ENCODE measurements at places on chromosomes 11 and 22. TPM values are rescaled to one million over a fixed set of nuclear protein-coding genes. Genes with fewer than 3 reads are reported as not detected.

Gene MYRF
- total RNA-seq = 12.9 TPM

Gene ZNF408
- 16.9 TPM for total RNA-seq

DNA sequence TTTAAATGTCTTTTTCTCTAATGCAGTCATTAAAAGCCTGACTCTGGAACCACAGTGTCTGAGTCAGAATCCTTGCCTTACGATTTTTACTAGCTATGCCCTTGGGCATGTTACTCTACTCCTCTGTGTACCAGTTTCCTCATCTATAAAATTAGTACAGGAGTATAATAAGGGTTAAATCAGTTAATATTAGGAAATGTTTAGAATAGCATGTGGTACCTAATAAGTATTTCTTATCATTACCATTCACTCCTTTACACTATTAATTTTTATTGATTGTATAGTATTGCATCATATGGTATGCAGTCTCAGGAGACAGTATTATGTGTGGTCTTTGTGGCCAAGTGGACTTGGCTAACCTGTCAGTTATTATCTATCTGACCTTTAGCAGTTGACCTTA, 68.2 kb downstream of the METTL15 start:
- H3K4me3 ChIP-seq = no peak overlapping the region
- no peak for DNase-seq
- H3K27ac ChIP-seq = no peak overlapping the region
- no peaks in the 10 kb centered on the region for H3K27me3 ChIP-seq
- H3K36me3 ChIP-seq = peaks cover 13% of the 10 kb centered on the region

GRCh38 chr11:66176650-66177049, 91.8 kb upstream of the RAB1B start:
- no peak overlapping the region for H3K4me3 ChIP-seq
- DNase-seq = no peak
- no peak overlapping the region for H3K27ac ChIP-seq
- no peaks in the 10 kb centered on the region for H3K27me3 ChIP-seq

Gene UEVLD
- 7.9 TPM for total RNA-seq

Measured in H9 (cell line).